Glomerular endothelial cell (primary cell): ENCODE measurements at places on chromosomes 2 and 18. TPM values are rescaled to one million over a fixed set of nuclear protein-coding genes. Genes with fewer than 3 reads are reported as not detected.

- DNase-seq = no peak
Measured at GRCh38 chr18:35028536-35028935, 12.7 kb upstream of the MAPRE2 start.

Gene REG3A
- total RNA-seq = not detected in 2 replicates

Gene PTH2R
- total RNA-seq = 0.97 TPM in 1 of 2 replicates, not detected in the other

Gene PRSS56
- not detected in 2 replicates for total RNA-seq
